ENCODE measurements at places on chromosomes 1 and 21.

DNA sequence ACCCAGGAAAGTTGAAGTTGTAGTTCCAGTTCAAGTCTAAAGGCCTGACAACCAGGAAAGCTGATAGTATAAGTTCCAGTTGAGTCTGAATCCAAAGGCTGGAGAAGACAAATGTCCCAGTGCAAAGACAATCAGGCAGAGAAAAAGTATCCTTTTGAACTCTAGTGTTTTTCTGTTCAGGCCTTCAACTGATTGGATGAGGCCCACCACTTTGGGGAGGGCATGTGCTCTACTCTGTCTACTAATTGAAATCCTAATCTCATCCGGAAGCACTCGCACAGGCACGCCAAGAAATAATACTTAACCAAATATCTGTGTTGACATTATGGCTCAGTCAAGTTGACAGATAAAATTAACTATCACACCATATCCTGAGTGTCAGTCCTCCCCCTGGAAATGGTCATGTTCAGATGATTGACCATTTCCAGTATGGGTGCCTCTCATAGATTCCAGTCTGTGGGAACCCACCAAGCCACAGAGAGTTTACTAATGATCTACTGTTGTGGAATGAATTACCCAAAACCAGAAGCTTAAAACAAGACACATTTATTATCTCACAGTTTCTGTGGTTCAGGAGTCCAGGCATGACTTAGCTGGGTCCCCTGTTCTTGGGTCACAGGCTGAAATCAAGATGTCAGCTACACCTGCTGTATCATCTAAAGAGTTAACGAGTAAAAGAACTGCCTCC, 296.3 kb upstream of the ZP4 start:
- no peak for DNase-seq

GRCh38 chr1:224541901-224542630, 74.1 kb upstream of the CNIH3 start:
- DNase-seq: no peak

DNA sequence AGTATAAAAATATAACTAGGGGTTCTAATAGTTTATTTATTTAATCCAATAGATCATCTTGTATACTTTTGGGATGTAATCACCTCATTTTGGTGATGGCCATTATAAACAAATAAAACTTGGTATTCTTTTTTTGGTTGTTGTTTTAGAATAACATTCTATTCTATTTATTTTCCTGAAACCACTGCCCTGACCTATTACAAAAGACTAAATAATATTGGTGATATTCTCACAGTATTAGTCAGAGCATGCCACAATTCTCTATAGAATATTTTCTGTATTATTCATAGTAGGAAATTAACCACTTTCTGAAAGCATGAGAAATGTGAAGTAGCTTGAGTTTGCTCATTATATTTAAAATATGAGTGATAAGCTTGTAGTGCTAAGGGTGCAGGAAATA, 54.1 kb upstream of the LRRC7 start:
- no peak for DNase-seq

DNA sequence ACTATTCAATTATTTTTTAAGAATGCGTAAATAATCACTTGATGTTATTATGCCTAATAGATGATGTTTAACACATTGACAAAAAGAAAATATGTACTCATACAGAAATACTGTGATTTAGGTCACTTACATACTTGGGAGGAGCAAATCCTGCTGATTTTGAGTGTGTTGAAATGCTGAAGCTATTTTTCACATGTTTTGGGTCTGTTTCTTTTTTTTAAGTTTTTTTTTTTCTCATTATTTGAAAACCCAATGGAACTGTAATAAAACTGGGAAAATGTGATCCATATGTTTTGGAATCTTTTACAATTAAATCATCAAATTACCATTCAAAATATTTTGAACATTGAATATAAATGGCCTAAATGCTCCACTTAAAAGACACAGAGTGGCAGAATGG, 366.2 kb upstream of the ADAMTS5 start:
- no peak for DNase-seq

GRCh38 chr1:186658999-186659398, 21.2 kb downstream of the PTGS2 start:
- DNase-seq: no peak

GRCh38 chr1:160130486-160130885, 14.9 kb downstream of the ATP1A2 start:
- no peak for DNase-seq

DNA sequence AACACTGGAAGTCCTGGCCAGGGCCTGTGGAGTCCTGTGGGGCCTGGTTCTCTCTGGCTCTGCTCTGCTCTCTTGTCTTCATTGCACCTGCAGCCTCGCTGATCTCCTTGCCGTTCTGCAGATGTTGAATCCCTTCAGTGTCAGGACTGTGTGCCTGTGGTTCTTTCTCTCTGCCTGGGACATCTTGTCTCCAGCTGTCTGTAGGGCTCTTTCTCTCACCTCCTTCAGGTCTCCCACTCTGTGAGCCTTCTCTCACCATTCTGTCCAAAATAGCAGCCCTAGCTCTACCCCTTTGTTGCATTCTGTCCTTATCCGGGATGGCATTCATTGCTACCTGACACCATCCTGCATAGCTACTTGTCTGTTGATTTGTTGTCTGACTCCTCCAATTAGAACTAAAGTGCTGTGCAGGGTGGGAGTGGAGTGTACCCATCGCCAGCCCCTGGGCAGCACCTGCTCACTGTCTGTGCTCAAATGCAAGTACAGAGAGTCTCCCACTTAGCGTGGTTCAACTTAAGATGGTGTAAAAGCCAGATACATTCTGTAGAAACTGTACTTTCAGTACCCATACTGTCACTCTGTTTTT, 8.9 kb downstream of the PGBD2 start:
- DNase-seq: no peak

- DNase-seq: no peak
Observed at GRCh38 chr1:65317866-65318653, 8.7 kb downstream of the DNAJC6 start.

- DNase-seq: no peak
Observed at GRCh38 chr1:210900820-210901219, 233.1 kb downstream of the KCNH1 start.

DNA sequence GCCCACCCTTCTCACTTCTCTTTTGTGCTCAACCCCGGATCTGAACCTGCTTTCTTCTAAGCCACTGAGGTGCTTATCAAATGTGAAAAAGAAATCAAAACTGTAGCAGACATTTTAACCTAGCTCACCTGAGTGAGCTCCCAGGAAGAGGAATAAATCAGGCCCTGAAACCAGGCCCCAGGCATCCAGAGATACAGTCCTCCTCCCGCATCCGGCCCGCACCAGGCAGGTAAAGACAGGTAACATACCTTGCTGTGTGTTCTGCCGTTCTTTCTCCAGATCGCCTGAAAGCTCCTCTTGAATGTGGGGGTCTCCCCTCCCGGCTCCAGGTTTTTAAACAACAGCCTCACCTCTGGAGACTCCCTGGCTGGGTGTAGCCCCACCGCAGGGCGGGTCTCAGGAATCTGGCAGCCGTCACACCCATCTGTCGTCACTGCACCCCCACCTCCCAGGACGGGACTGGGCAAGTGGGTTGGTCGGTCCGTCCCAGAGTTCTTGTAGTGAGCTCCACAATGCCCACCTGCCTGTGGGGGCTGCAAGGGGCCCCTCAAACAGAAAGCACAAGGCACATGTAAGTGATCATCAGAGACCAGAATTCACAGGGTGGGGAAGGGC, at the start of gene LAMB3:
TSS of gene LAMB3 (minus strand) at position 305 of the 615 bp plus-strand sequence. CDS start 1,481 bp downstream, outside the sequence.
- no peak for DNase-seq

GRCh38 chr1:215087603-215088002, 5.1 kb downstream of the KCNK2 start:
- no peak for DNase-seq

DNA sequence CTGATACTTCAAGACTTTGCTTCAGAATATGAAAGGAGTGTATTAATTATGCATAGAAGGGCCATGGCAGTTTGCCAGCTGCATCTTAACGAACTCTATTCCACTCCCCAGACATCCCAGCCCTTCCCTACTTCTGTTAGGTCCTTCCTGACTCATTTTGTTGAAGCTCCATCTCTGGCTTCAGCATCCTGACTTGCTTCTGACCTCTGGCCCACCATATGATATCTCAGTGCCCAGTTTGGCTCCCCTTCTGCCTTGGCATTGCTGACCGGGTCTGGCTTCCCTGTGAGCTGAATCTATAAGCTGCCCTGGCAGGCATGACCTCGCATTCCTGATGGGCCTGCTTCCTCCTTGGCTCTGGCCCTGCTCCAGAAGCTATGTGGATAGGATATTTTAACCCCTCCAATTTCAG, 27.6 kb upstream of the ARHGAP29 start:
- DNase-seq: no peak

GRCh38 chr1:204994086-204994862, 48.7 kb upstream of the CNTN2 start:
- no peak for DNase-seq

GRCh38 chr21:29691616-29692491, 247.9 kb downstream of the GRIK1 start:
- no peak for DNase-seq

DNA sequence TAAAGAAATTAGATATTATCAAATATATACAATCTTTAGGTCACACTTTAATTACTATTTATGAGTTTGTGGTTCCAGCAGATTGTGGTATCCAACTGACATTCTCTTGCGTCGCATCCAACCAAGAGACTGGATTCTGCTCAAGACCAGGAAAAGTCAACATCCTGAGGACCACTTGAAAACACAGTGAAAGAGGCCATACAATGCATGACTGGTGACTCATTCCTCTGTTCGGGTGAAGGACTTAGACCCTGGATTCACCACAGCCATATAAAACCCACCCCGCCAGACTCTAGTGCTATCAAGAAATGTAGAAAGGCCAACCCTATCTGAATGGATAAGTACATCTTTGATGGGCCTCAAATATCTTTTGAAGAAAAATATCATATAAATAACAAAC, 14.5 kb upstream of the CFHR4 start:
- DNase-seq: no peak

DNA sequence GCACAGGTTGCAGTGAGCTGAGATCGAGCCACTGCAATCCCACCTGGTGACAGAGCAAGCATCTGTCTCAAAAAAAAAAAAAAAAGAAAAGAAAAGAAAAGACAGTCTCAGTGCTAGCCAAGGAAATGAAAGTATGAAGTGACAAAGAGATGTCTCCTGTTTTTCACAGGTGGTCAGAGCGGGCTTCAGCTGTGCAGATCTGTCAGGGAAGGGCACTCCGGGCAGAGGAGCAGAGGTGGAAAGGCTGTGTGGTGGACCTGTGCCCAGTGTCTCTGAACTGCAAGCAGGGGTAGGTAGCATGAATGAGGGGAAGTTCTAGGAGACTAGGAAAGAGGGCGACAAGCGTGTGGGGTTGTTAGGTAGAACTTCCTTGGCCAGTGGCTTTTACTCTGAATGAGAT, 67.5 kb downstream of the CD247 start:
- DNase-seq: no peak

- no peak for DNase-seq
Observed at GRCh38 chr1:245466261-245466660, 311.5 kb downstream of the KIF26B start.

DNA sequence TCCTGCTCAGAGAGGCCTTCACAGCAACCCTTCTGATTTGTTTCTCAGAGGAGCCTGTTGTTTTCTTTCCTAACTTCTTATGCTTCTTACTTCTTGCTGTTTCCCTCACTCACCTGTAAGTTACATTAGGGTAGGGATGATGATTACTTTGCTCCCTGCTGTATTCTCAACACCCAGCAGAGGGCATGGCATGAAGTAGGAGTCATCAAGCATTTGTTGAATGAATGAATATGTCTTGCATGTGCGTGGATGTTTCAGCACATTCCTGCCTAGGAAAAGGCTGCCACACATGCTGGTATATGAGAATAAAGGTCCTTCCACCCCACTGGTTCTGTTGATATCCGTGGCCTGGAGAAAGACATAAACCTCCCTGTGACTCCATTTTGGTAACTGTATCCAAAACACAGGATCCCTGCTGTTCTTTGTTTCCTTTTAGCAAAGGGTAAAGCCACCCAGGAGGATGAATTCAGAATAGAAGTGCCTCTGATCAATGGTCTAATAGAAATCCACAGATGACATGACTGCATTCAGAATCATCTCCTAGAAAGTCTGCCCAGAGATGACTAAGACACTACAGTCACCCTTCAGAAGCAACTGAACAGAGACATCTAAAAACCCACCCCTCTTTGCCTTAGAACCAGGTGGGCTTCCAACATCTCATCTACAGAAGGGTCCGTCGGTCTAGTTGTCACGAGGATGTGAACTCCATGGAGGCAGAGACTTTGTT, 168.8 kb downstream of the ZSCAN20 start:
- no peak for DNase-seq

DNA sequence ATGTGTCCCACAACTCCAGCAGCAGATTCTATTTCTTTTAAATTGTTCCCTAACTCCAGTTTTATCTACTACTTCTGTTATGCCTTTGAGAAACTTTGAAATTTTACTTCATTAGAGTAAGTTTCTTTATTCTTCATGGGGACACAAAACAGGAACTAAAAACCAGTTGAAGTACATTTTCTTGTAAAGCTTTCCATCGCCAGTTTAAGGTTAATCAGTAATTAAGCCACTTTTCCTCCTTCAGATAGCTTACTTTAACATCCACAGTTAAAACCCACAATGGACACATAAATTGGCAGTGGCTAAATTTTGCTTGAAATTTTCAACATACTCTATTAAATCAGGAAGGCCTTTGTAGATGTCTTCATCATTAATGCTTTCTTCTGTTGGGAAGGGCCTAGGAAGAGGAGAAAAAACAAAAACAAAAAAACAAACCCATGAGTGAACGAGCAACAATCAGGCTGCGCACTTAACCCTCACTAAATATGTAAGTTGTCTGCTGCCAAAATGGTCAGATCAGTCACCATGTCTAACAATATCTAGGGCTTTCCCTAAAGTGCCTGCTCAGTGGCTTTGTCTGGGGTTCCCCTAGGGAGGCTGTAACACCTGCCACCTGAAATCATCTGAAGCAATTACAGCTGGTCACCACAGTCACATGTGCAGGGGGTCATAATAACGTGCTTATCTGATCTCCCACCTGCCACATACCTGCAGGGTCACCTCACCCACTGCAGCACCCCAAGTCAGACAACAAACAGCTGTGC, 187.9 kb downstream of the VAV3 start:
- DNase-seq: no peak

GRCh38 chr1:188719735-188720134, 1757.9 kb downstream of the BRINP3 start:
- no peak for DNase-seq

DNA sequence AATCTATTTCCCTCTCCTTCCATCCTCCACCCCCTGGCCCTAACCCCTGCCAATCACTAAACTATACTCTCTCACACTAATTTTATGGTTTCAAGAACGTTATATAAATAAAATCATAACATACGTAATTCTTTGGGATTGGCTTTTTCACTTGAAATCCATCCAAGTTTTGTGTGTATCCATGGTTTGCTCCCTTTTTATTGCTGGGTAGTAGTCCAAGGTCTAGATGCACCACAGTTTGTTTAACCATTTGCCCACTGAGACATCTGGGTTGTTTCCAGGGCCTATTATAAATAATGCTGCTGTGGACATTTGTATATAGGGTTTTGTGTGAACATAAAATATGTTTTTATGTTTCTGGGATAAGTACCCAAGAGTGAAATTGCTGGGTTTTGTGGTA, 61.4 kb downstream of the TEX35 start:
- no peak for DNase-seq

GRCh38 chr1:44616284-44616990, 57.8 kb downstream of the TMEM53 start:
- DNase-seq: no peak

- DNase-seq: no peak
Observed at GRCh38 chr1:234841710-234842231, 231.8 kb upstream of the IRF2BP2 start.

- DNase-seq: no peak
Observed at GRCh38 chr1:113545626-113546025, 155.3 kb downstream of the MAGI3 start.

Measured in activated CD8-positive, alpha-beta memory T cell treated with anti-CD3 and anti-CD28 coated beads, Interleukin-2, amount 50 U/mL, for 4 hours (primary cell).